ENCODE measurements at places on chromosomes 2 and 18. TPM values are rescaled to one million over a fixed set of nuclear protein-coding genes. Genes with fewer than 3 reads are reported as not detected.

NPAS2 gene
- 12.6 TPM for total RNA-seq

IL36RN gene
- total RNA-seq: not detected

UCN gene
- 0.35 TPM for total RNA-seq

CAPN14 gene
- not detected for total RNA-seq

NTSR2 gene
- total RNA-seq: not detected

CDK5R2 gene
- total RNA-seq: not detected

OTX1 gene
- not detected for total RNA-seq
